ENCODE measurements at places on chromosomes 11 and 22.

DNA sequence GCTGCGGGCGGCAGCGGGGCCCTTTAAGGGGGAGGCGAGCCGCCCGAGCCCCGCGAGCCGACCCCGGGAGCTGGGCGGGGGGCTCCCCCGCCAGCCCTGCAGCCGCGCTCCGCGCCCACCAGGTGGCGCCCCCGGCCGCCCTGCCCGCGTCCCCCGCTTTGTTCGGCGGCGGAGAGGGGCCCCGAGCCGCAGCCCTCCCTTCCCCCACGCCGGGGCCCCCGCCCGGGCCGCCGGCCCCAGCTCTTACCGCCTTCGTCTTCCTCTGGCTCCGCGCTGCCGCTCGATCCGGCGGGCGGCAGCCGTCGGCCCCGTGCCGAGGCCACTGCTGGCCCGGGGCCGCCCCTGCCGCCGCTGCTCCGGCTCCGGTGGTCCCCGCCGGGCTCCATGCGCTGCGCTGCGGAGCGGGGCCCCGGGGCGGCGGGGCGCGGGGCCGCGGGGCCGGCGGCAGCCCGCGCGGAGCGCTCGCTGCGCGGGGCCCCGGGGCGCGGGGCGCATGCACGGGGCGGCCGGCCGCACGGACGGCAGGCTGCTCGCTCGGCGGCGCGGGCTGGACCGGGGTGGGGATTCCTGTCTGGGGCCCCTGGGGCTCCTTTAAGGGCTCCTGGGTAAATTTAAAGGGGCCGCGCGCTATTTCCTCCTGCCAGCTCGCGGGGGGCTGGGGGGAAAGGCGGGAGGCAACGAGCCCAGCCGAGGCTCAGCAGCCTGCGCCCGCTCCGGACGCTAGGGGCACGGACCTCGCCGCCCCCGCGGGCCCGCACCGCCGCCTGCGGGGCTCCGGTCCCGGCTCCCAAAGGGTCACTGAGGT lies at the start of gene ZFTA:
Gene ZFTA, minus strand, starts transcription at position 539 of the 805 bp plus-strand sequence. Its CDS starts 153 bp downstream, at position 386.
- DNase-seq: peak; percentile 30

GRCh38 chr11:5846701-5847100 lies 5.0 kb upstream of the OR52E6 start:
- no peak for DNase-seq

DNA sequence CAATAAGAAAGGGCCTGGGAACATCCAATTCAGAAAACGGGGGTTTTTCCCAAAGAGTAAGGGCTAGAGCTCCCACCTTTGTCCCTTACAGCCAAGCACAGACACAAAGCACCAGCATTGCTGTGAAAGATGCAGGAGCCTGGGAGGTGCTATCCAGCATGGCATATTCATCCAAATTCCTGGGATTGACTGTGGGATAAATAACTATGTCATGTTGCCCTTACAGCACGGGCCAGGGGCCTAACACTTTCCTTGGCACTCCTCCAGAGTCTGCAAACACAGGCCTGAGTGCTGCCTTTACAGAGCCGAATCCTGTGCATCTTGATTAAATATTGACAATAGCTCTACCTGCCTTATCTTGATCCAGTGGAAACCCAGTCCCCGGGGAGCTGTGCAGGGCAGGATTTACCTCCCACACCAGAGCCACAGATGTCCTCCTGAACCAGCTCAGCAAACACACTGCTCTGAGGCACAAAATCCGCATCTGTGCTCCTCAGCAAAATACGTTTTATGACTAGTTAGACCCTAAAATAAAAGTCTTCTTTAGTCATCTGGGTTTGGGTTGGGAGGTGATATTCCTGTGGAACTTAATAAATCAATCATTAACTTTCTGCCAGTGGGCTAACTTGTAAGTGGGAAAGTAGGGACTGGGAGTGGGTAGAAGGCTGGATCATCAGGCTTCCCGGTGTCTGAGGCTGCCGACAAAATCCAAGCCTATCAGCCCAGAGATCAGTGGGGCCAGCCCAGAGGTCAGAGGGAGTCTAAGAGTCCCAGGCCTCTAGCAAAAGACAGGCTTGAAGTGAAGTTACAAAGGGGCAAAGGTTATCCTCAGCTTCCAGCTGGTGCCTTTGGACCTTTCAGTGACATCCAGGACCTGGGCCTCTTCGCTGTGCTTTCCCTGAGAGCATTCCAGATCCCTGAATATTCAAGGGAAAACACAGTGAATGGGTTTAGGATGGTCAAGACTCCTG lies 36.5 kb downstream of the POU2AF3 start:
- DNase-seq: peak; percentile 16

DNA sequence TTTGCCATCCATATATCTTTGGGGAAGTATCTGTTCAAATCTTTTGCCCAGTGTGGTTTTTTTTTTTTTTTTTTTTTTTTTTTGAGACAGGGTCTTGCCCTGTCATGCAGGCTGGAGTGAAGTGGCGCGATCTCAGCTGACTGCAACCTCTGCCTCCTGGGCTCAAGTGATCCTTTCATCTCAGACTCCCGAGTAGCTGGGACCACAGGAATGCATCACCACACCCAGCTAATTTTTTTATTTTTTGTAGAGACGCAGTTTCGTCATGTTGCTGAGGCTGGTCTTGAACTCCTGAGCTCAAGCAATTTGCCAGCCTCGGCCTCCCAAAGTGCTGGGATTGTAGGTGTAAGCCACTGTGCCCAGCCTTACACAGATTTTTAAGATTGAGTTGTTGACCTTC lies 4.8 kb upstream of the FAM118A start:
- DNase-seq: no peak

- DNase-seq: no peak
Measured at GRCh38 chr11:131584785-131585592, 214.6 kb downstream of the NTM start.

- peak; percentile 19 for DNase-seq
Measured at GRCh38 chr11:12989428-12990161, 19.5 kb upstream of the RASSF10 start.

GRCh38 chr11:116420770-116421528 lies 351.8 kb downstream of the BUD13 start:
- no peak for DNase-seq

DNA sequence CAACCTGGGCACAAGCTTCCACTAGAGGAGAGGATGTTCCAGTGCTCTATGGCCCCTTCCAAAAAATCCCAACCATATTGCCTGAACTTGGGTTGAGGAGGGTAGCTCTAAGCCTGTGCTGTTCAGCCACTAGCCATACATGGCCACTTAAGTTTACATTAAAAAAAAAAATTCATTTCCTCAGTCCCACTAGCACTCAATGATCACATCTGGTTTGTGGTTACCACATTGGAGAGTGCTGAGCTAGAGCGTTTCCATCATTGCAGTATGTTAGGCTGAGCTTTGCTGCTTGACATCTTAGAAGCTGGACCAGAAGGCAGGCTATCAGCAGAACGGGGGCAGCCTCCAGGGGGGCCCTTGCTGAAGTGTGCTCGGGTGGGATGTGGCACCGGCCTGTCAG lies 43.5 kb upstream of the CYP2D6 start:
- DNase-seq: no peak

- no peak for DNase-seq
Measured at GRCh38 chr11:123509737-123510578, 79.9 kb downstream of the GRAMD1B start.

All from NCI-H187 (cell line).